ENCODE measurements at places on chromosomes 12 and 14. TPM values are rescaled to one million over a fixed set of nuclear protein-coding genes. Genes with fewer than 3 reads are reported as not detected.

Gene AQP2
- not detected for total RNA-seq

Gene VDR
- 17.3 TPM for total RNA-seq

Gene MIPOL1
- not detected for total RNA-seq

Gene PRIM1
- total RNA-seq, result 52.9 TPM

Gene PTHLH
- not detected for total RNA-seq

Gene DYRK2
- total RNA-seq, result 66.4 TPM

DNA sequence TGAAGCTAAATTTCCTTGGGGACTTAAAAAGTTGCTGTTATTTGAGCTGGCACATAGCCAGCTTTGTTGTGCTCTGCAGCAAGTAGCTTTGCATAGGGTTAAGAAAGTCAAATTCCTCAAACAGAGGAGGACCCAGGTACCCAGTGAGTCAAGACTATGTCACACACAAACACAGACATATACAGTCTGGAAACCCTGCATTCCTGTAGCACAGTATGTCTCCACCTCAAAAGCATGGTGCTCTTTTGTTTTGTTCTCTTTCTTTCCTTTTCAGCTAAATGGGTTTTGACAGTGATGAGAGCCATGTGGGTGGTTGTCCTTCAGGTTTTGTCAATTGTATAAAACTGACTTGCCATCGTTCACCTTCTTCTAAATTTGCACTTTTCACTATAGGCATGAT is 179.6 kb upstream of the DIO2 start:
- no peak for DNase-seq
- no peaks in the 10 kb centered on the region for H3K4me1 ChIP-seq
- no peaks in the 10 kb centered on the region for H3K27me3 ChIP-seq
- no peaks in the 10 kb centered on the region for H3K36me3 ChIP-seq

DNA sequence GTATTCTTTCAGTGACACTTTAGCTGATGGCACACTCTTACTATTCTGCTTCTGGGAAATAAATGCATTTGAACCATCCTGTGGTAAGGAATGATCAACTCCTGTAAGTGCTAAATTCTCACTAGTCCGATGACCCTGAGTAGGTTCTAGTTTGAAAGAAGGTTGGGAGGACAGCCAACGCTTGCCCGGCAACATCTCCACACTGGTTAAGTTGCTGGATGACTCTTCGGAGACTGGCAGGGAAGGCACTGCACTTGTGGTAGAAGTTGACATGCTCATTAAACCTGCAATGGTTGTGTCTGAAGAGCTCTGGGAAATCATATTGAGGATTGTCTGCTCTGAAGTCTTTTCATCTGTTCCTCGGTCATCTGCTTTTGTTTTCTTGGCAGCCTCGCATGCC is 12.0 kb upstream of the KANSL2 start:
- no peaks in the 10 kb centered on the region for H3K27me3 ChIP-seq
- no peak overlapping the region for H3K4me3 ChIP-seq
- no peak overlapping the region for H3K27ac ChIP-seq
- no peak for DNase-seq
- H3K4me1 ChIP-seq, result peaks cover 8% of the 10 kb centered on the region
- peaks cover 67% of the 10 kb centered on the region for H3K36me3 ChIP-seq

DNA sequence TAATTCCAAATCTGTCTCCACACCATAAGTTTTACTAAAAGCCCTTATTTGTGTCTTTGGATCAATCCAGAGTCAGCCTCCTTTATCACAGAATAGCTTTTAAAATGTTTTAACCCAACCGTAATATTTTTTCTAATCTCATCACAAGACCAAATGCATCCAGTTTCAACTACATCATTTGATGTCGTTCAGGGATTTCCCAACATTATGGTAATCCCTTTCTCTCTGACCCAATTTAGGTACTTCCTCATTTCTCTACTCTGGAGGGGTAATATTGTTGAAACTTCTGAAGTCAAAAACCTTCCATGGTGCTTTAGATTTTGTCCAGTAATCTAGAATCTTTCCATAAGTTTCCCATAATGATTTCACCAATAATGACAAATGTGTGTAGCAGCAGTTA is 596.8 kb downstream of the SOX5 start:
- H3K27ac ChIP-seq, result no peak overlapping the region
- no peak for DNase-seq
- no peak overlapping the region for H3K4me3 ChIP-seq
- no peaks in the 10 kb centered on the region for H3K4me1 ChIP-seq

DNA sequence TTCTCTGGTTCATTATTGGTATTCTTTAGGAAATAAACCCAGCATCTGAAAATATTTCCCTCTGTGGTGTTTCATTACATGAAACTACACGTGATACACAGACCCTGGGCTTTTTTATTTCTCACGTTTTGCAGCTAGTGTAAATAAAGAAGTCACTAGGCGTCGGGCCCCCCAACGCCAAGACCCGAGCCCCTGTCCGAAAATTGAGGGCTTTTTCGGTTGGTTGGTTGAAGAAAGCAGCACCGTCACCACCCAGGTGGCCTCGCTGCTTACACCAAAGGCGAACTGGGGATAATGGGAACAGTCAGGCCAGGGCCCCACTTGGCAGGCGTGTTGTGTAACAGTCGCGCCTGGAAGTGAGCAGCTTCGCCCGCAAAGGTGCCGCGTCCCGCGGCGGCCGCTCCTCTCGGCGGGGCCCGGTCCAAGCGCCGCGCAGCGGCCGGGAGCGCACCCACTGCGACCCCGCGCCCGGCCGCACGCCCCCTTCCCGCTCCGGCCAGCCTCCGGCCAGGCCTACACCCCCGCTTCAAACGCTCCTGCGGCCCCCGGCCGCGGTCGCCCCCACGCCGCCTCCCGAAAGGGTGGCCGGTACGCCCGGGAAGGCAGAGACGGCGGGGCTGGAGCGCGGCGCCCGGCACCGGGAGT is 1.2 kb downstream of the DUSP16 start:
- peak overlapping the region; percentile 95 for H3K27ac ChIP-seq
- peaks cover 17% of the 10 kb centered on the region for H3K36me3 ChIP-seq
- H3K4me1 ChIP-seq, result peaks cover 44% of the 10 kb centered on the region
- no peaks in the 10 kb centered on the region for H3K27me3 ChIP-seq

- no peak for DNase-seq
- H3K4me3 ChIP-seq, result no peak overlapping the region
- H3K36me3 ChIP-seq, result no peaks in the 10 kb centered on the region
- H3K27ac ChIP-seq, result no peak overlapping the region
- no peaks in the 10 kb centered on the region for H3K4me1 ChIP-seq
- no peaks in the 10 kb centered on the region for H3K27me3 ChIP-seq
Observed at GRCh38 chr12:14554281-14555007, 13.2 kb downstream of the PLBD1 start.

DNA sequence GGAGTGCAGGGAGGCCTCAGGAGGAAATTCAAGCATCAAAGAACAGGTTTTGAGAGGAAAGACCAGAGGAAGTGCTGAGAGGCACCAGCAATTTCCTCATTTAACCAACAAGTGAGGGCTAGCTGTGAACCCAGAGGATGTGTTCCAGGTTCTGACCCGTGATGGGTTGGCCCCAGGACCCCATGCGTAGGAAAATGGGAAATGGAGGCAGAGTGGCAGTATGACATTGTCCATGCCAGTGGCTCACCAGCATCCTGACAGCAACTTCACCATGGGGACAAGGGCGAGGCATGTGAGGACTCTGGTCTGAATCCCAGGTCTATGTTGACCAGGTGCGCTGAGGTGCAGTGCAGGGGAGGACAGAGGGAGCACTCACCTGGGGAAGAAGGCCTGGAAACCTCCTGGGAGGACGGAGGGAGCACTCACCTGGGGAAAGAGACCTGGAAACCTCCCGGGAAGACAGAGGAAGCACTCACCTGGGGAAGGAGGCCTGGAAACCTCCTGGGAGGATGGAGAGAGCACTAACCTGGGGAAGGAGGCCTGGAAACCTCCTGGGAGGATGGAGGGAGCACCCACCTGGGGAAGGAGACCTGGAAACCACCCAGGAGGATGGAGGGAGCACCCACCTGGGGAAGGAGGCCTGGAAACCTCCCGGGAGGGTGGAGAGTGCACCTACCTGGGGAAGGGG is 6.7 kb upstream of the CACNA2D4 start:
- no peak overlapping the region for H3K4me3 ChIP-seq
- no peaks in the 10 kb centered on the region for H3K36me3 ChIP-seq
- peak overlapping the region; percentile 52 for H3K27ac ChIP-seq
- H3K27me3 ChIP-seq, result peaks cover 5% of the 10 kb centered on the region
- H3K4me1 ChIP-seq, result peaks cover 18% of the 10 kb centered on the region
- DNase-seq, result peak; percentile 5

GRCh38 chr12:31506515-31507306 is 84.2 kb downstream of the DENND5B start:
- no peaks in the 10 kb centered on the region for H3K27me3 ChIP-seq
- no peak for DNase-seq
- H3K4me1 ChIP-seq, result no peaks in the 10 kb centered on the region
- no peak overlapping the region for H3K4me3 ChIP-seq

DNA sequence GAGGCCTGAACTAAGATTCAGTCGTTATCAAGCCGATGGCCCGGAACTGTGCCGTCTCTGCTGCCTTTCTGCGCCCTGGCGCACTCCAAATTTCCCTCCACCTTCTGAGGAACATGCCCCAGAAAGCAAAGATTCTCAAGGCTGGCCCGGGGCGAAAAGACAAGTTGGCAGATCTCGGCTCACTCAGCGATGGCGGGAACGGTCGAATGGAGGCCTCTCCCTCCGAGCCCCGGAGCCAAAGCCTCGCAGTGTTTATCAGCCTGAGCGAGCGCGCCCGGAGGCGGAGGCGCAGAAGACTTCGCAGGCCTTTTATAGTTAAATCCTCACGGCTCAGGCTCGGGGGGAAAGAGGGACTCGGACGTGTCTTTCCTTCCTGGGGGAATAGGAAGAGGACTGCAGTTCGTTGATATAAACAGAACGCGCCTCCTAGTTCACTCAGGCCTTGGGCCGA is 5.6 kb downstream of the TBX5 start:
- no peak overlapping the region for H3K27ac ChIP-seq
- H3K4me1 ChIP-seq, result no peaks in the 10 kb centered on the region
- no peak for DNase-seq
- H3K4me3 ChIP-seq, result no peak overlapping the region
- H3K27me3 ChIP-seq, result peaks cover 92% of the 10 kb centered on the region

Data from activated CD4-positive, alpha-beta T cell treated with anti-CD3 and anti-CD28 coated beads, Interleukin-2, amount 10 ng/mL, durations not matched to agents 7 days and 5 days (primary cell).